ENCODE measurements at places on chromosomes 11 and 22.

GRCh38 chr11:126589492-126589803 lies 234.0 kb downstream of the ST3GAL4 start:
- no peak for DNase-seq

DNA sequence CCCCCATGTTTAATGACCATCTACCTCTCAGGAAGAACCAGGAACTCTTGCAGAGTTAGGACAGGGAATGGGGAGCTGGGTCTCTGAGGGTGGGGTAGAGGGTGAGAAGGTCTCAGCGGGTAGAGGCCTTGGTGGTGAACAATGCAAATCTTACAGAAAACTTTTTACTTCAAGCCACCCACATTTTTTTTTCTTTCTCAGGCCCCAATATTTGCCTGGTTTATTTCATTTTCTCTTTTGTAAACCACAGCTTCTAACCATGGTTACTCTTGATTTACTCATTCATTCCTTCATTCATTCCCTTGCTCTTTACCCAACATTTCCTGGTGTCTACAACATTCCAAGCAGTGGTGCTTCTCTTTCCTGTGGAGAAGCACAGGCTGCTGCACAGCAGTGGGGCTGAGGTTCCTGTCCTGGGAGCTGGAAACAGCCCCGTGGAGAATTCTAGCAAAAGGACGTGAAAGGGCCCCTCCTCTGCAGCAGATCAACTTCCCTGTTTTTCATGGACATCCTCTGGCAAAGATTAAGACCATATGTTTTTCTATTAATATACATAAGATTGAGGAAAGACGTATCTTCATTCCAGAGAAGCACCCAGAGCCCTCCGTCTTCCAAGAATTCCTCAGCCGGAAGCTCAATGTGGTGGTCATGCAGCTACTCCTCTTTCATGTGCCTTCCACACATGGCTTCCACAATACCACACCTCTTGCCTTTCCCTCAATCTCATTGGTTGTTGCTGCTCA lies 224.4 kb upstream of the SESN3 start:
- no peak for DNase-seq

DNA sequence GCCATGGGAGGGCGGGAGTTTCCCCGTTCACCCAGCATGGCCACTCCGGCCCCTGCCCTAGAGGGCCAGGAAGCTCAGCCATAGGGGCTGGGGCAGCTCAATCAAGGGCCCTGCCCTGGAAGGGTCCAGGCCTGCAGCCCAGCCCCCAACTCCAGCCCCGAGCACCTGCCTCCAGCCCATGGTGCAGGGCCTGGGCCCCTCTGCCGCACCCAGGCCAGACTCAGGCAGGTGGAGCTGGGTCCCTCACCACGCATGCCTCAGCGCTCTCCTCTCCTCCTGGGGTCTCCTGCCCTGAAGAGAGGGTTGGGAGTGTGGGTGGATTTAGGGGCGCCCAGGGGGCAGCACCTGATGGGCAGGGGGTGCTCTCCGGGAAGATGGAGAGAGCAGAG lies 13.1 kb downstream of the MLC1 start:
- DNase-seq = no peak

- DNase-seq = no peak
Observed at GRCh38 chr11:110374921-110375320, 54.8 kb upstream of the FDX1 start.

DNA sequence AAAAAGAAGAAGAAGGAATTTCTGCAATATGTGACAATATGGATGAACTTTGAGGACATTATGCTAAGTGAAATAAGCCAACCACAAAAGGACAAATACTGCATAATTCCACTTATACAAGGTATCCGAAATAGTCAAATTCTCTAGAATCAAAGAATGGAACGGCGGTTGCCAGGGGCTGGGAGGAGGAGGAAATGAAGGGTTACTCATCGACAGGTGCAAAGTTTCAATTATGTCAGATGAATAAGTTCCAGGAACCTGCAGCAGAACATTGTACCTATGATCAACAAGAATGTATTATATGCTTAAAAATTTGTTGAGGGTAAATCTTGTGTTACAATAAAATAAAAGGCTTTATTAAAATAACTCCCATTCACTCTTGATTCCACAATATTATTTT lies 49.0 kb downstream of the SC5D start:
- no peak for DNase-seq

GRCh38 chr11:68343761-68344256 lies 31.4 kb downstream of the LRP5 start:
- no peak for DNase-seq

GRCh38 chr11:122981388-122982264 lies at the start of gene BSX:
Gene BSX, minus strand, starts transcription at chr11:122981834. Its CDS starts 163 bp downstream, at chr11:122981671.
- peak; percentile 29 for DNase-seq

DNA sequence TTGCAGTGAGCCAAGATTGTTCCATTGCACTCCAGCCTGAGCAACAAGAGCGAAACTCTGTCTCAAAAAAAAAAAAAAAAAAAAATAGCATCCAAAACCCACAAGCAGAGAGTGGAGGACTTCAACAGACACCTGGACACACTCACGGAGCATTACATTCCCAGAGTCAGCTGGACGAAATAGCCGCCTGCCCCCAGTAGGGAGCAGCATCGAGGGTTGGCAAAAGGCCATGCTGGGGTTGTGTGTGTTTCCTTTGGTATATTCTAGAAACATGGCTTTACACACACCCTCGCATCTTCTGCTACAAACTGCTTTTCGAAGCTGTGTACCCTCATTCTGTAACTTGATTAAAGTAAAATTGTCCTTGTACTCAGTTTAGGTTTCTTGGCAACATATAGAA lies 5.3 kb downstream of the ADA2 start:
- peak; percentile 32 for DNase-seq

- DNase-seq = no peak
Observed at GRCh38 chr22:44159811-44160210, 20.9 kb upstream of the PARVG start.

- DNase-seq = no peak
Observed at GRCh38 chr22:20167643-20168322, 16.9 kb upstream of the CCDC188 start.

DNA sequence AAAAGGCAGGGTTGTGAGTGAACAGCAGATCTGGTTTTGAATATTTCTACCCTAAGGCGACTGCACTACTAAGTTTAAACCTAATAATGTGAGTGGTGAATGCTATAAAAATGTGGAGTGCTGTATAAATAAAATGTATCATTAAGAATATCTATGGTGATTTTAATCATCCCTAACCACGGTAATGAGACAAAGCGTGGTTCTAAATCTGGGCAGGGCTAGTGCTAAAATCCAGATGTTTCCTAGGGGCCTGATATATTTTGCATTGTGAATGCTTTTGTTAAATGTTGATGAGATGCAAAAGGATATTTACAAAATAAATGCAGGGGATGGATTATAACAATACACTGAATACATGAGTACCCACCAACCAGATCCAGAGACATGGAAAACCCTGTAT lies 58.1 kb downstream of the TSPAN18 start:
- no peak for DNase-seq

- no peak for DNase-seq
Observed at GRCh38 chr11:120890609-120891320, 133.1 kb upstream of the TBCEL start.

DNA sequence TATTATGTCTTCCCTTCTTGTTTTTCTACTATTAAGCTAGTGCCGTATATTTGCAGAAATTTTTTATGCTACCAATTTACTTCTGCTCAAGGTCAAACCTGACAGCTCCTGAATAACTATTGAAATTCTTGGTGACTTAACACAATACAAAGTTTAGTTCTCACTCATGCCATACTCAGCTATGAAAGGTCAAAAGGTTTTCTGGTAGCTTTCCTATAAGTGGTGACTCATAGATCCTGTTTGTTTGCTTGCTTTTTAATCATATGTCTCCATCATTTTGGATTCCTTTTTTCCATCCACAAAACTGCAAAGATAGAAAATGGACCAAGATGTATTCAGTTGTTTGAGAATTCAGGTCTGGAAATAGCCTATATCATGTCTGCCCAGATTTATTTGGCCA lies 855.8 kb upstream of the LRRC4C start:
- no peak for DNase-seq

DNA sequence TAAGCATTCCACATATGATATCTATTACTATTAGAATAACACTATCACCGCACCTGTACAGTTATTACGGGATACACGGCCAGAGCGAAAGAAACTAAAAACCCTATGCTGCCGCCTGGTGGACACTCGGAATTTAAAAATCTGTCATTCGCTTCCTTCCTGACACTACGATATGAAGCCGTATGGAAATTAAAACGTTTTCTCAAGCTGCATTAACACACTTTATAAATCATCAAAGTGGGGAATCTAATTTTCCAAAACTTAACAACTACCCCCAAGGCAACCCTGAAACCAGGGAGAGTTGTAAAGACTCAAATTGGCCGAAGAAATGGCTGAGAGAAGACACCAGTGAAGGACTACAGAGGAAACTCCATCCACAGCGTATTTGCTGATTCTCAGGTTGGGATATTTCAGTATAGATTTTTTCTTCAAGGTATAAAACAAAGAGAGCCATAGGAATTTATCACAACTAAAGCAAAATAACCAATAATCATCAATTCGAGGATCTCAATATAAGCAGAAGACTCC lies 1.4 kb downstream of the CCDC73 start:
- DNase-seq = no peak

- DNase-seq = no peak
Observed at GRCh38 chr11:112179601-112180000, 4.3 kb downstream of the BCO2 start.

DNA sequence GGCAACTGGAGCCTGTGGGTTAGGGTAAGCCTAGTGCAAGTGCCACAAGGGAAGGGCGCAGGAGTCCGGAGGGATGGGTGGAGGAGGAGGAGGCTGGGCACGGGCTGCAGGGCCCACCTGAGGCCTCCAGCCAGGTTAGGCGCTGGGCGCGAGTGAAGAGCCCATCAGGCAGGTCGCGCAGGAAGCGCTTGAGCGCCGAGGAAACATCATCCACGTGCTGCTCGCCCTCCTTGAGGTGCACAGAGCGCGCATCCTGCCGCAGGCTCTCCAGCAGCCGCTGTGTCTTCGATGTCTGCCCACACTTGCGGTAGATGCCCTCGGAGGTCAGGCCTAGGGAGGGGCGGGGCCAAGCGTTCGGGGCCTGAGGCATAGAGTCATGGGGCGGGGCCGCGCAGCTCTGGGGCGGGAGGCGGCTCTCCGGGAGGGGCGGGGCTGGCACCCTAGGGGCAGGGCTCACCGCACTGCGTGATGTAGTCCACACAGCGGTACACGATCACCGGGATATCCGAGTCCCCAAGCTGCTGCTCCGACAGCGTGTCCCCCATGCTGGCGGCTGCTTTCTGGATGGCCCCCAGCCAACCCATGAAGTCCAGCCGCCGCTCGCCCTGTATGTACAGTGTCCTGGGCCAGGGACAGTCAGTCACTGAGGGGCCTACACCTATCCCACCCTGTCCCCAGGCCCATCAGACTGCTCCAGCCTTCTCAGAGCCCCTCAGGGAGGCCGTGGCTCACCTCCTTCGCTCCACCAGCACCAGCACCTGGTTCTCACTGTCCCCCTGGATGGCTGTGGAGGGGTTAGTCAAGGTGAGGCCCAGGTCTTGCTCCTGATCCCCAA lies 22.9 kb upstream of the PDE2A start:
- DNase-seq = no peak
